ENCODE measurements at places on chromosomes 3 and 15.

DNA sequence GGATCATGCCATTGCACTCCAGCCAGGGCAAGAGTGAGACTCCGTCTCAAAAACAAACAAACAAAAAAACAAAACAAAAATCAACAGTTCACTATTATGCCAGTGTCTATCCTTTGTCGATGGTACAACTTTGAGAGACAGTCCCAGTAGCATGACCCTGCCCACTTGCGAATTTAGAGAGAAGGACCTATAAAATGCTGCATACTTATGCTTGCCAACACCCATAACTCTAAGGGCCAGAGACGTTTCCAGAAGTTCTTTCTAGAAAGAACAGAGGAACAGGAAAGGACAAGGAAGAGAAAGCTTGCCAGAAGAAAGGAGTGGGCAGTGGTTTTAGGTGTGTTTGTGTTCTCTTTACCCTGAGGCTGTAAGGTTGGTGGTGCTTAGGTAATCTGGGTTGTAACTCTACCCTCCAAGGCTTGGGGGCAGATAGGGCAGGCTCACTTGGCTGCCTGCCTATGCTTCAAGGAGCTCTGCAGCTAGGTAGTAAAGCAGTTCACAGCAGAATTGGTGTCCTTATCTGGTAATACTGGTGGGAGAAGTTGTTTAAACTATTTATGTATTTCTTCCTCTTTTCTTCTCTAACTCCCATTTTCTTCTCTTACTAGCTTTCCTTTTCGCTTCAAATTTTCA, 50.6 kb upstream of the SPPL2A start:
- DNase-seq = no peak

DNA sequence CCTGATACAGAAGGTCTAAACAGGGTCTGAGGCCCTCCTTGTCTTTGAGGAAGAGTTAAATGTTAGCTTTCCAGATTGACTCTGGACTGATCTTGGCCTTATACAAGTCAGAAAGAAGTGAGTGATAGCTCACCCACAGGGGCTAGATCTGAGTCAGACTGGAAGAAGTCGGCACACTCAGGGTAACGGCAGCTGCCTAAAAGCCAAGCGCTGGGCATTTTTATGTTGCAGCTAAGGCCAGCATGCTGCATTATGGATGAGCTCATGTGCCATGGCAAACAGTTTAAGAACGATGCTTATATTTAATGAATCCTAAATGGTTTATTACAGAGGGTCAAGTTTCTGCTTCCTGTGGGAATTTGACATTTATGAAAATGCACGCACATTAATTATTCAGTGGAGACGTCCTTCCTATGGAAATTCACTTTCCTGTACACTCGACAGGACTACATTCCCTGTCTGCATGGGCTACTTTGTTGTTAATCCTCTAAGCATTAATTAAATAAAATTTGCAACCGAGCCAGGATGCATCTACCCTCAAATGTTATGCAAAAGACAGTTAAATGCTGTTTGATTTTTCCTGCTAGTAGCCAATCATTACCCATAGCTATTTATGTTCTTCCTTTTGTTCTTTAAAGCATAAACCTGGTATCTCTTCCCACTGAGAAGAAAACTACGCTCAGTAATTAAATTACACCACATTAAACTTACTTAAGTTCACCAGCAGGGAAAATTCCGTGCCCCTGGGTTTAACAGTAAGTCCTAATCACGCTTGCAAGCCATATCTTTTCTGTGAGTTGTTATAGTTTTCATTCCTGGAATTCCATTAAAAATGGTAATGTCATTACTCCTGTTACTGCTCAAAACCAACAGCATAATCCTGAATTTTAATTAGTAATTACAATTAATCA, 762.7 kb upstream of the CFAP20DC start:
- DNase-seq = no peak

DNA sequence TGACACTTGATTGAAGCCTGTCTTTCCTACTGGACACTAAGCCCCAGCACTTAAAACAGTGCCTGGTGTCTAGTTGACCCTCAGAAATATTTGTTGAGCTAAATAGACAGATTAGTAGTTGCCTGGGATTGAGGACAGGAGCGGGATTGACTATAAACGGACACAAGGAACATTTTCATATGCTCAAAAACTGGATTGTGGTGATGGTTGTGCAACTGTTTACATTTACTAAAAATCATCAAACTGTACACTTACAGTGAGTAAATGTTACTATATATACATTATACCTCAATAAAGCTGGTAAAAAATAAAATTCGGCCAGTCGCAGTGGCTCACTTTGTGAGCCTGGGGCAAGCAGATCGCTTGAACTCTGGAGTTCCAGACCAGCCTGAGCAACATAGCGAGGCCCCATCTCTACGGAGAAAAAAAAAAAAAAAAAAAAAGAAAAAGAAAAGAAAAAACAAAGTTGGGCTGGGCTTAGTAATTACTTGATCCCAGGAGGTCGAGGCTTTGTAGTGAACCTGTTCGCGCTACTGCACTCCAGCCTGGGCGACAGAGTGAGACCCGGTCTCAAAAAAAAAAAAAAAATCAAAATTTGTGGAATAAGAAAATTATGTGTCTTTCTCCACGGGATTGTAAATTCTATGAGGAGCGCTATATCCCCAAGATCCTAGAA, 632 bp upstream of the IDH3A start:
- DNase-seq = no peak

DNA sequence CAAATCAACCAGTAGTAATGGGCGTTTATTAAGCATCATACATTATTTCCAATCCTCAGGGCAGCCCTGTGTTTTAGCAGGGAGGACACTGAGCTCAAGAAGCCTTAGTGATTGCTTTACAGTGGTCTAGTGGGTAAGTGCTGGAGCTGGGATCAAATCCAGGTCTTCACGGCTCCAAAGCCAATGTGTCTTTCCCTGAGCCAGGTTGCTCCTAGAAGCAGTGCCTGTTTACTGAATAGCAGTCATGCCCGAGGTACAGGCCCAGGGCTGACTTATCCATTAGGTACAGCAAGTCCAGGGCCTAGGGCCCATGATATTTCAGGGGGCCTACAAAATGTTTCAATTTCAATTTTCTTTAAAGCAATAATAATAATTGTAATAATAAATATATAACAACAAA, 9.6 kb upstream of the SMAD6 start:
- DNase-seq = no peak

GRCh38 chr3:195760345-195761122, 39.8 kb downstream of the MUC20 start:
- DNase-seq = no peak

DNA sequence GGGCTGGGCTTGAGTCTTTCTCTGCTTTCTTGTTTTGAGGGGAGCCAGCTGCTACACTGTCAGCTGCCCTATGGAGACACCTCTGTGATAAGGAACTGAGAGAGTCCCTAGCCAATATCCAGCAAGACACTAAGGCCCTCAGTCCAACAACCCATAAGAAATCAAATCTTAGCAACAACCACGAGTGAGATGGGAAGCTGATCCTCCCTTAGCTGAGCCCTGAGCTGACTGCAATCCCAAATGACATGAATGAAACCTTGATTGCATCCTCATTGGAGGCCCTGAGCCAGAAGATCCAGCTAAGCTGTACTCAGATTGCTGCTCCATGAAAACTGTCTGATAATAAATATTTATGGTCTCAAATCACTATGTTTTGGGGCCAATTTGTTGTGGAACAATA, 302.1 kb upstream of the MME start:
- DNase-seq = no peak

DNA sequence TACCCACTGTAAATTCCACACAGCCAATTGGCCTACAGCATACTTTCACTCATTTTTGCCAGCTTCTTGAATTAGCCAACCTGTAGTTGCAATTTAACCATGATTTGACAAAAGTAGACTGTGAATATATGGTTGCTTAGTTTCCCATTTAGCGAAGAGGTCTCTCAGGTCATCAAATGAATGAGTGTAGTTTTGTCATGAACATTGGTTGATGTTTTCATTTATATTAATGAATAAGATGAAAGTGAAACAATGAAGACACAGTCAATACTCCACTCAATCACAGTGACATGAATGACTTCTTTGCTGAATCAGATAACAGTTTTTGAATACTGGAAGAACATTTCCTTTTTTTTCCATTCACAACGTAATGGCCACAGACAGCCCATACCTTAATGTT, 15.3 kb upstream of the FAM3D start:
- no peak for DNase-seq

GRCh38 chr3:88189361-88189810, 39.6 kb downstream of the C3orf38 start:
- DNase-seq = no peak

DNA sequence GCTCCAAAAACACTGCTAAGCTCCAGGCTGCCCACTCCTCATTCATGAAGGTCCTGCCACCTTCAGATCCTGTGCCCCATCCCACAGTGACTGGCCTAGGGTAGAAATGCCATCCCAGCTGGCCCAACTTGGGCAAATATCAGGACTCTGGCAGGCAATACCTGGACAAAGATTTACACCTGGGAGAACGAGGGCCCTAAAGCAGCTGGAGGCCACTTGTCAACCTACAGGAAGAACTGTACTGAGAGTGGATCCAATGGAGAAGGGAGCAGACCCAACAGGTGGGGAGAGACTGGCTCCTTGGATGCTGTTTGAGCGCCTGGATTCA, 57.1 kb upstream of the GATA2 start:
- no peak for DNase-seq

DNA sequence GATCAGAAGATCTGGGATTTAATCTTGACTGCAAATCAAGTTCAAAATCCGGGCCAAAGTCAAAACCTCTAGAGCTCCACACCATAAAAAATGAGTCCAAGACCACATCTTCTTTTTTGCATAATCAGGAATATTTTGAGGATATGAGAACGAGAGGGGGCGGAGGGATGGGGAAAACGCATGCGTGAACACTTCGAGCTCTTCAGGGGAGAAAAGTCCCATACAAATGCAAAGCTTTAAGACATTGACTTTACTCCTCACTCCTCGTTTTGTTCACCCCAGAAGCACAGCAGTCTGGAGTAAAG, 68.2 kb downstream of the SUMF1 start:
- DNase-seq = no peak

DNA sequence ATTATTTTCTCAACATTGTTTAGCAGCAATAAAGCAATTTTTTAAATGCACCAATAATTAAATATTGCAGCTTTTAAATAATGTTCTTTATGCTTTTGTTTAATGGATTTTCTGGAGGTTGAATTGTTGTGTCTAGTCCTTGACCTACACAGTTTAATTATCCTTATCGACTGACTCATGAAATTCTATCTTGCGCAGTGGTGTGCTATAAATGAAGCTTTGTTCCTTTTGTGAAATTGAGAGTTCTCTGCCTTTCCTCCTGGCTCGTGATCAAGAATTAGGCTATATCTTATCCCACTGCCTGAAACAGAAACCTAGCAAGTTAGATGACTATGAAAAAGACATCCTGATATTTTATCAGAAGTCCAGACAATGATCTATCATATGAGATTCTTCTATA, 37.0 kb upstream of the PIK3R4 start:
- DNase-seq = no peak

GRCh38 chr15:59473226-59473625, 35.2 kb downstream of the FAM81A start:
- DNase-seq = no peak

DNA sequence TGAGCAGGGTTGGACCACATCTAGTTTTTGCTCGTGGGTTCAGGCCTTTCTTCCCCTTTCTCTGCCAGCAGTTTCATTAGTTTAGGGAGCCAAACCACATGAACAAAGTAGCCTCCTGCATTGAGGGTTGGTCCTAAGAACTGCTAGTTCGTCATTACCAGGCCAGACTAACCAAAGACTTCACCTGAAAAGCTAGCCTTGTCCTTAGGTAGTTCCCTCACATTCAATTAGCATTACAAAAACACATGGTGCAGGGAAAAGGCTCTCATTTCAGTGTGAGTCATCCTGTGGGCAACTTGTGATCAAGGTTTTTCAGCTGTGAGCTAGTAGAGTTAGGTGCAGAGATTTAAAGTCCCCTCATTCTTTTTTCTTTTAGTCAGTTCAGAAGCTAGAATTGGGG, 279.3 kb upstream of the CTNNB1 start:
- DNase-seq = no peak

DNA sequence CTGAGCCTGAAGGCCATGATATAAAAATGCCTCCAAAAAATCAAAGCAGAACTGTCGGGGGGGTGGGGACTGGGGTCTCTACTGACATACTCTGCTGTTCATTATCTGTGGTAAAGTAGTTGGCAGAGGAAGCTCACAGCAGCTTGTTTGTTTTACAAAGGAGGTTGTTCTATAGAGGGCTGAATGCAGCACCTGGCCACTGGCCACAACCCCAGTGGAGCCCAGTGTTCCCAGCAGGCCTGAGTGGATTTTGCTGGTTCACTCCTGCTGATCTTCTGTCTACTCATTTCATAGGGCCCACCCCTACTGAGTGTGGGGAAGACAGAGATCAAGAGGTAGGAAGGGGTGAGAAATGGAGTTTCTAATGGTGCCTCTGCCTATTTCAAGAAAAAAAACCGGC, 125.5 kb downstream of the DIPK2A start:
- no peak for DNase-seq

DNA sequence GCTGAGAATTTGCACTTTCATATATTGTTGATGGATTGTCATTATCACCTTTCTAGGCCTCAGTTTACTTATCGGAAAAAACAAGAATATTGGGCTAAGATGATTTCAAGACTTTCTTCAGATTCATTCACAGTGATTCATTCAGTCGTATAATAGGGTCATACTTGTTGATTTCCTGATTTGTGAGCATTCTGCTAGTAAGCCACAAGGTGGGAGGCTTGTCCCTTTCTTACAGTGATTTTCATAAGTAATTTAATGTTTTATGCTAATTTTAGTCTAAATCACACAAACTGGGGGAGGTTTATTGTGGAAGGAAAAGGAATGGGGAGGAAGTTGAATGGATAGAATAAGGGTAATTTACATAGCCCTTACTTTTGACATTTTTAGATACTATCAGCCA, 126.8 kb upstream of the GOLGA6L4 start:
- no peak for DNase-seq

GRCh38 chr3:113105966-113106660, 105.2 kb upstream of the BOC start:
- no peak for DNase-seq

- DNase-seq = no peak
These were observed 30.0 kb downstream of the FILIP1L start for GRCh38 chr3:100084100-100084806.

DNA sequence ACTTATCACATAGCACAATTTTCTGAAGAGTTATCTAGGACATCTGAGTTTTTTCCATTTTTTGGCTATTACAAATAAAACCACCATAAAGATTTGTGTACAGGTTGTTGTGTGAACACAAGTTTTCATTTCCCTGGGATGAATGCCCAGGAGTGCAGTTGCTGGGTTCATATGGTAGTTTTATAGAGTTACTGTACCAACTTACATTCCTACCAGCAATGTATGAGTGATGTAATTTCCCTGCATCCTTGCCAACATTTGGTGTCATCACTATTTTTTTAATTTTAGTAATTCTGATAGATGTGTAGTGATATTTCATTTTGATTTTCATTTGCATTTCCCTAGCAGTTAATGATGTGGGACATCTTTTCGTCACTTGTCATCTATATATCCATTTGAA, 20.5 kb downstream of the FILIP1L start:
- DNase-seq = no peak

GRCh38 chr3:39558775-39559306, 91.4 kb downstream of the MOBP start:
- DNase-seq = no peak

- no peak for DNase-seq
These were observed 54.9 kb downstream of the CCNL1 start for GRCh38 chr3:157104928-157105652.

- DNase-seq = no peak
These were observed at the start of gene ARNT2 for GRCh38 chr15:80404057-80404760. Gene ARNT2 (plus strand): TSS chr15:80404382. CDS start chr15:80404516, 134 bp downstream.
